CD4-positive, alpha-beta memory T cell (primary cell): ENCODE measurements at places on chromosomes 2 and 18.

DNA sequence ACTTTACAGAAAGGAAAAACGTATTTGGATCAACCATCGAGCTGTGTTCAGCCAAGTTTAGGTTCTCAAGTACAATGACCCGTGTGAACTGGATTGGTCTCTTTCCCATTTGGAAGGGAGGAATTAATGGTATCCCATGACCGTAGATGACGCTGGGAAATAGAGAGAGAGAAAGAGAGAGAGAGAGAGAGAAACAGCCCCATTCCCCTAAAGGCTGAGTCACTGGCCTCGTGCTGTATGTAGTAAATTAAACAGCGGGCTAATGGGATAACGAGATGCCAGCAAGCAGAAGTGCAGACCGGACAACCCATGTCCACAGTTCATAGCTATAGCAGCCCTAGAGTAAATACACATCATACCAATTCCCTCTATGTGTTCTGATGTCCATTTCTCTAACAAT, 99.6 kb downstream of the BCL11A start:
- DNase-seq = no peak
- H3K4me3 ChIP-seq = no peak overlapping the region
- H3K27ac ChIP-seq = no peak overlapping the region
- H3K27me3 ChIP-seq = no peaks in the 10 kb centered on the region
- no peaks in the 10 kb centered on the region for H3K36me3 ChIP-seq

GRCh38 chr2:21836719-21837118, 713.0 kb downstream of the TDRD15 start:
- H3K27me3 ChIP-seq = no peaks in the 10 kb centered on the region
- H3K27ac ChIP-seq = no peak overlapping the region
- H3K4me1 ChIP-seq = no peaks in the 10 kb centered on the region

DNA sequence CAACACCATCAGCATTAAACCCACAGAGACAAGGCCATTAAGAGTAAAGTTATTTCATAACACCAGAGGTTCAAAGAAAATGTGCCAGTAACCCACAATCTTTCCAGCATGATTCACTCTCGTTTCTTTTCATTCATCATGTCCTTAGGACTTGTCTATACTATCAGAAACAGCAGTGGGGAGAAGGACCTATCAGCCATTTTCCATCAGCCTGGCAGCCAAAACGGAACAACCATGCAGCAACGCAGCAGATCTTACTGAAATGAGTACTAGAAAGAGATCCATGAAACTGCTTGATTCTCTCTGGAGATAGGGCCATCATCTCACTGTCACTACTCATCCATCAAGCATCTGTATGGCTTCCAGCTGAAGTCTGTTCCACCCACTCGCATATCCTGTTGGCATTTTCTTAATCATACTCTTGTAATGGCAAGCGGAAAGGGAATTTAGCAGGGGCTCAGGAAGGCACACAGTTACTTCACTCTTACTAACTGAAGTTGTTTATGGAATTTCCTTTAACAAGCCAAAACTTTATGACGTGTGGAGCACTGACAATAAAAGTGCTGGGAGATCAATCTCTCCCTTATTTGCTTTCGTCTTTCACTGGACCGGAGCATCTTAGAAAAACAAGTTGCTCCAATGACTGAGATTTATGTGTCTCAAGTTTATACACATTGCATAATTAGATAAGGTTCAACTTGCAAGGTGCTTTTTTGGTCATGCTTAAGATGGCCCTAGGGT, 69.7 kb downstream of the EPHA4 start:
- no peaks in the 10 kb centered on the region for H3K36me3 ChIP-seq
- H3K27ac ChIP-seq = no peak overlapping the region
- peaks cover 22% of the 10 kb centered on the region for H3K4me1 ChIP-seq
- H3K27me3 ChIP-seq = no peaks in the 10 kb centered on the region
- no peak for DNase-seq

GRCh38 chr2:36516136-36516870, 81.7 kb downstream of the FEZ2 start:
- no peaks in the 10 kb centered on the region for H3K4me1 ChIP-seq
- H3K36me3 ChIP-seq = peaks cover 3% of the 10 kb centered on the region
- H3K27ac ChIP-seq = no peak overlapping the region
- H3K4me3 ChIP-seq = no peak overlapping the region

DNA sequence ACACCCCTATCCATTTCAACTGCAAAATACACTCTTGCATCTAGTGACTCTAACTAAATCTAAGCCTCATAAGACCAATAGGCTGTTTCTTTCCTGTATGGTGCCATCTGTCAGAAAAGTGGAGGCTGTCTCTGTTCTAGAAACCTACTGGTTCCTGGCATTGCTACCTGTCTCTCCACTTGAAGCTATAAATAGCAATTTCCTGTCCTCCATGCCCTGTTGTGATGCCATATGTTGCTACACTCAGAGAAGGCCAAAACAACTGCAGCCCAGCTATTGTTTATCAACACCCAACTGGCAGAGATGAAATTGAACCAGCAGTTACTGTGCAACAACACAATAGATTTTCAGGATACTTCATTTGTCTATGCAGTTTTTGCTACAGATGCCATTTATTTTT, 1355.1 kb upstream of the SLC39A10 start:
- no peak for DNase-seq
- H3K27ac ChIP-seq = no peak overlapping the region
- H3K4me3 ChIP-seq = no peak overlapping the region

DNA sequence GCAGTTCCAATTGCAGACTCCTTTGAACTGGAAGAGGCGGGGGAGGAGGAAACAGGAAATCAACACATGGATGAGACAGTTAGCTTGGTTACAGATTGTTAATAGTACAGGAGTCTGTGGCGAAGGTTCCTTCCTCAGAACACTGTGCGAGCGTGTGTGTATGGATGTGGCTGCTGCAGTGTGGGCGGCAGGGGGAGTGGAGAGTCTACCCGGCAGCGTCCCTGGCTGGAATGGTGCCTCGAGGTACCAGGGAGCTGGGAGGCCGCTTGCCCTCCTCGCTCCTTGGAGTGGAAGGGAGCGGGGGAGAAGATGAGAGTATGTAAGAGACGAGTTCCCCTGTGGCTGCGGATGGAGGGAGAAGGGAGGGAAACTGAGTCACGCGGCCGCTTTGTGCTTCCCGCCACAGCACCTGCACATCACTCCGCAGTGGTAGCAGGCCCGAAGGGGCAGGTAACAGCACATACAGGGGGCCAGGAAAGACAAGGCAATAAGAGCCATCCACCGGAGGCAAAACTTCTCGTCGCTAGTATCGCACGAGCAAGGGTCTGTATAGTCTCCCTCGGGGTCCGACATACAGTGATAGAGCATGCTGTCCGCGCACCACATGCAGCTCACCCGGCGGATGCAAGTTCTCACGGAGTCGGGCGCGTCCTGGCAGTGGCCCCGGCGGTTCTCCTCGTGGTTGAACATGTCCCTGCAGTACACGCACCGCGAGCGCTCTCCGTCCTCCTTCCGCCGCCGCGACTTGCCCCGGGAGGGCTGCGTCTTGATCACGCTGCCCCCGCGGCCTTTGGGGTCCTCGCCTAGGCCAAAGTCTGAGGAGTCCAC, 85.7 kb downstream of the ACTR2 start:
- no peak for DNase-seq
- no peak overlapping the region for H3K27ac ChIP-seq
- no peak overlapping the region for H3K4me3 ChIP-seq
- no peaks in the 10 kb centered on the region for H3K36me3 ChIP-seq
- H3K4me1 ChIP-seq = no peaks in the 10 kb centered on the region

- no peaks in the 10 kb centered on the region for H3K4me1 ChIP-seq
- H3K27ac ChIP-seq = no peak overlapping the region
- H3K36me3 ChIP-seq = no peaks in the 10 kb centered on the region
- H3K4me3 ChIP-seq = no peak overlapping the region
- DNase-seq = no peak
Observed at GRCh38 chr2:153387203-153387602, 91.4 kb downstream of the RPRM start.

GRCh38 chr2:102285368-102285767, 26.0 kb upstream of the IL1RL1 start:
- H3K27ac ChIP-seq = no peak overlapping the region
- no peak overlapping the region for H3K4me3 ChIP-seq
- no peak for DNase-seq
